T-helper 22 cell (primary cell): ENCODE measurements at places on chromosomes 6 and 20.

DNA sequence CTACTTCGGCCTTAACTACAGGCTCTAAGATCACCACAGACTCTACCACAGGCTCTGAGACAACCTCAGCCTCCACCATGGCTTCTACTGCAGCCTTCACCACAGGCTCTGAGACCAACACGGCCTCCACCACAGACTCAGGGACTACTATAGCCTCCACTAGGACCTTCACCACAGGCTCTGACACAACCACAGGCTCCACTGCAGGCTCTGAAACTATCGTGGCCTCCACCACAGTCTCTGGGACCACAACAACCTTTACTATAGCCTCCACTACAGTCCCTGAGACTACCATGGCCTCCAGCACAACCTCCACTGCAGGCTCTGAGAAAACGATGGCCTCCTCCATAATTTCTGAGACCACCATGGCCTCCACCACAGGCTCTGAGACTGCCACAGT, 15.3 kb downstream of the MUC22 start:
- no peak for DNase-seq

GRCh38 chr6:146785001-146785585, 186.3 kb downstream of the ADGB start:
- no peak for DNase-seq

GRCh38 chr6:21780679-21781078, 187.1 kb downstream of the SOX4 start:
- no peak for DNase-seq

DNA sequence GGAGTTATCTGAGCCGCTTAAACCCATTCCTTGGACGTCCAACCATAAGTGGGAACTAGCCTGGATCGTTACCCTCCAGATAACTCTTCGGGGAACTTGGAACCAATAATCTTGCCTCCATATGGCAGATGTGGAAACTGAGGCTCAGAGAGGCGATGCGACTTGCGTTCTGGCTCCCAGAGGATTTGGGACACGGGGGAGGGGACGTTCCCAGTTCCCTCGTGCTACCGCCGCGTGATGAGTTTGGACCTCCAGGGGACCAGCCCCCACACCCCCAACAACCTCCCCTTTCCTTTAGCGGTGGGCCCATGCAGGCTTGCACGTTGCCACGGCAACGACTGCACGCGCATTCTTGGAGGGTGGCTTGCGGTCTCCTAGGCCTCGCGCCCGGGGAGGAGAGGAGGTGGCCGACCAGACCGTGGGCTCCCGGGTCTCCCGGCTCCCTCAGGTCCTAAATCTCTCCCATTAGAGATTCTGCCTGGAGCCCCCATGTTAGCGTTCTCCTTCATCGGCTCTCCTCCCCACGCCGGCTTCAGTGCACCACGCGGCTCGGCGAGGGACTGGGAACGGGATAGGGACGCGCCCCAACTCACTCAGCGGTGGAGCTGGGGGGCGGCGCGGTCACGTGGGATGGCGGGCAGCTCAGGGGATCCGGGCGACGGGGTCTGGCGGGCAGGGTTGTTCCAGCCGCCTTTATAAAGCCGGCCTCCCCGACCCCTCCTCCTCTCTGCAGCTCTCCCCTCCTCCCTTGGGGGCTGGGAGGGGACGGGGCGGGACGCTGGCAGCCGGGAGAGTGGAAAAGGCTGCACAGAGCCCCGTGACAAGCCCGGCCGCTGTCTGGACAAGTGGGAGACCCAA, at the start of gene PLTP:
PLTP (minus strand) TSS at position 670 of the 858 bp plus-strand sequence. CDS start 703 bp downstream, outside the sequence.
- DNase-seq = no peak

- no peak for DNase-seq
Observed at GRCh38 chr20:13340088-13340487, 119.0 kb downstream of the ISM1 start.

GRCh38 chr20:56451056-56451765, 17.2 kb upstream of the RTF2 start:
- no peak for DNase-seq

- DNase-seq = no peak
Observed at GRCh38 chr20:58651559-58651945, 469 bp downstream of the STX16 start.

DNA sequence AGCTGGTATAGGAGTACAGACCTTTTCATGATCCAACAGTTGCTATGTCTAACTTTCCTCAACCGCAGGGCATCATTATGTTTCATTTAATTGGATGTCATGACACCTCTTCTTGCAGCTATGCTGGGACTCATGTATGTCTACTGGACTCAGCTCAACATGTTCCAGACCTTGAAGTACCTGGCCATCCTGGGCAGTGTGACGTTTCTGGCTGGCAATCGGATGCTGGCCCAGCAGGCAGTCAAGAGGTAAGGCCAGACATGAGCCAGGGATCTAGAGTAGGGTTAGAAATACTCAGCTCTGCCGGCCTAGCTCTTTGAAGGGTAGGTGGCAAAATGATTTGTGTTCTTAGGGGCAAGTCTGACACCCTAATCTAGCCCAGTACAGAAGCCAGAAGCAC, 25.2 kb downstream of the GHRH start:
- DNase-seq = no peak

- no peak for DNase-seq
Observed at GRCh38 chr20:33437141-33437911, 6.2 kb downstream of the SNTA1 start.

DNA sequence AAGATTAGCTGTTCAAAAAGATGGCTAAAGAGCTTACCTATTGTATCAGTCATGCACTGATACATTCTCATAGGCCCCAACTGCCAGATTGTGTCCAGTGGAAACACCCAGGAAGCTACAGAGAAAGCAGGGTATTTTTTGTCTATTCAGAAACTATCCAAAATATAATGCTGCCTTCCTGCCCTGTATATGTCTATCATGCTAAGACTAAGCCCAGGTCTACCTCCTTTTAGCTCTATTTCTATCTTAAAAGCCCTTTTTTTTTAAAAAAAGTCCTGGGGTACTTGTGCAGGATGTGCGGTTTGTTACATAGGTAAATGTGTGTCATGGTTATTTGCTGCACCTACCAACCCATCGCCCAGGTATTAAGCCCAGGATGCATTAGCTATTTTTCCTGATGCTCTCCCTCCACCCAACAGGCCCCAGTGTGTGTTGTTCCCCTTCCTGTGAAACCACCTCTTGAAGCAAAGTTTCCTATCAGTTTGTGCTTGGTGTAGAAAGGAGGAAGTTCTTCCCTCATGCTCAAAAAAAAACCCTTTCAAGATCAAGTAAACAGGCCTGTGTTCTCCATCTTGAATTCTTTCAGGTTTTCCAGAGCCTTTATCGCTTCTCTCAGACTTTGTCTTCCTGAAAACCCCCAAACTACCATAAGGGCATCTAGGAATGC, 514 bp downstream of the DEFB129 start:
- no peak for DNase-seq

DNA sequence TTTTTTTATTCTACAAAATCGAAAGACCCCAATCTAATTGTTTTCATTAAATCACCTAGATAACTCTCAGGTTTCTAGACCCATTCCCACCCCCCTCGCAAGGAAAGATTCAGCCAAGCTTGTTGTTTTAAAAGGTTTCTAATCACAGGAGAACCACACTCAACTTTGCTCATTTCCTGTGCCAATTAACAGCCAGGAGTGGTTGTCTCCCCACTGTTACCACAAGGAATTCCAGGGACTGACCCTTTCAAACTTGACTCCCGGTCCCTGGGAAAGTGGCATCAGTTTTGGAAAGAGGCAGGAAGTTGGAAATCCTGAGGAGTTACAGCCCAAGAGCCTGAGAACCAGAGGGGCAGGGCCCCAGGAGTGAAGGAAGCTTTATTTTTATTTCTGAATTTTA, 561.3 kb upstream of the JAG1 start:
- DNase-seq = no peak

- DNase-seq = no peak
Observed at GRCh38 chr6:79702691-79703090, 71.6 kb downstream of the SH3BGRL2 start.

- no peak for DNase-seq
Observed at GRCh38 chr20:62236766-62237513, 1.4 kb upstream of the OSBPL2 start.

DNA sequence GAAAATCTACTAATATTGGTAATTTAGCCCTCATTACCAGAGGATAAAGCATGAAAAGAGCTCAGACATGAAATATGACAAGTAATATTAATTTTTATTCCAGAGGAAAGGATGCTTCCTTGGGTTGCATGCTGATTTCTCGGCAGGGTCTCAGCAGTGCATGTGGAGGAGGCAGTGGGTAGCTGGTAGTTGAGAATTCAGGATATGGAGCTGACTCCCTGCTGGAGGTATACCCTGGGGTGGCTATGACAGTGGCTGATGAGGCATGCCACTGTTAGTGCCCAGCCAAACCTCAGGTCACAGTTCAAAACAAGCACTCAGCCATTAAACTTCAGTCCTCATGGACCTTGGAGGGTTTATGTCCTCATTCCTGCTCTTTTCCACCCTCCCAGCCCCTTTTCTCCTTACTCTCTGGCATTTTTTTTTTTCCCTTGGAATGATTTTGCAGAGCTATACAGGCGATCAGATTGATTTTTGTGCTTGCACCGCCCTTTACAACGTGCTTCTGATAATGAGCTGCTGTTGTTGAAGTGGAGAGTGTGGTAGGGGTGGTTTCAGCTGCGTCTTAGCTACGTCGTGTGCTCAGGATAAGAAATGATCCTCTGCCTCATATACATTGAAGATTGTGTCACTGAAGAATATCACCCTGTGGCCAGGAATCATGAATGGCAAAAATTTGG, 761.9 kb upstream of the MMS22L start:
- no peak for DNase-seq

DNA sequence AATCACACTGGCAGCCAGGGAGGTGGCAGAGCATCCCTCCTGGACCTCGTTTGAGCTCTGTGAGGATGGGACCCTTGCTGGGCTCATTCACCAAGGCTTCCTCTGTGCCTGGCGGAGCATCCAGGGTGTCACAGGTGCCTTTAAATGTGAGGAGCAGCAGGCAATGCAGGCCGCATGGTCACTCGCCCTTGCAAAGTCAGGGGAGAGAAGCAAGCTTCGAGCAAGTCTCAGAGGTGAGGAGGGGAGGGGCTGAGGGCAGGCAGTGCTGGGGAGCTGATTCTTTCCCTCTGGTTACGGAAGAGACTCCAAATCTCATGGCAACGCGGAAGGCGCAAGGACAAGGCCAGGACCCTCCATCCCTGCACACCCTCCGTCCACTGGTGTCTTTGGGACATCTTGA, 182.7 kb upstream of the PMEPA1 start:
- DNase-seq = no peak

DNA sequence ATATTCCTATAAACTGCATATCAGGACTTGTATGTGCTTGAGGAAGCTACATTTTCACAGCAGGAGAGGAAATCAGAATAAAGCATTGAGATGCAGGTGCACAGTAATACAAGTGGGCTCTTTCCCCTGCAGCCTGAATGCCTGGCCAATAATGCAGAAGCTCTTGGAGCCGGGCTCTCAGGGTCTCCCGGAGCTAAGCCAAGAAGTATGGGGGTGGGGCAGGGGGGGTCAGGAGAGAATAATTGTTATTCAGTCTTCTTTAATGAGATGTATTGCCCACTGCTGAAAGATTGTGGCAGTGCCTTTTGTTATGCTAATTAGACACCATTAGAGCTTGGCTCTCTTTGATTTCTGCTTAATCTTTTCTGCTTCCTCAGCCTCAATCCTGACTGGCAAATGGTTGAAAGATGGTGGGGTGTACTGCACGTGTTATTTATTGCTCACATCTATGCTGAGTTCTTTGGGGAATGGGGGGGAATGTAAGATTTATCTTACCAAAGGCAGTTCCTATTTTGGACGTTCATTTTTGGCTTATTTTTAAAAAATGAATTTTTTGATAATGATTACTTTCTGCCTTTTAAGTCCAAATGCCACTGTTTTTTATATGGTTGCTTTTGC, 407.6 kb upstream of the SOX4 start:
- no peak for DNase-seq

- DNase-seq = no peak
Observed at GRCh38 chr20:13554076-13554475, 84.7 kb downstream of the TASP1 start.
